Fibroblast of skin of abdomen (primary cell): ENCODE measurements at places on chromosomes 1 and 21.

DNA sequence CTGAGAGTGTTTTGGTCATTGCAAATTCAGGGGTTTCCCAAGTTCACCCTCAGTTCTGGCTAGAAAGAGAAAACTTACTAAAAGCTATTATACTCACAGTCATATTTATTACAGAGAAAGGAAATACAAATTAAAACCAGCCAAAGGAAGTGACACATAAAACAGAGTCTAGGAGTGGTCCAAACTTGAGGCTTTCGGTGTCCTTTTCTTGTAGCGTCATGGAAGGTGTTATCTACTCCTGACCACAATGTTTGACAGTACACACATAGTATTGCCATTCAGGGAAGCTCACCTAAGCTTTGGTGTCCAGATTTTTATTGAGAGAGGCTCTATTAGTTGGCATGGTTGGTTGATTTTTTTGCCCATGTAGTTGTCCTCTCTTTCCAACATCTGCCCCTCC lies 59.0 kb downstream of the SLC35A3 start:
- no peak for DNase-seq

GRCh38 chr1:117627546-117628130 lies 21.8 kb downstream of the TENT5C start:
- no peak for DNase-seq

- peak; percentile 68 for DNase-seq
Measured at GRCh38 chr1:23098463-23099170, 70.0 kb downstream of the LUZP1 start.

- no peak for DNase-seq
Measured at GRCh38 chr1:57986432-57986831, 560.1 kb downstream of the OMA1 start.

DNA sequence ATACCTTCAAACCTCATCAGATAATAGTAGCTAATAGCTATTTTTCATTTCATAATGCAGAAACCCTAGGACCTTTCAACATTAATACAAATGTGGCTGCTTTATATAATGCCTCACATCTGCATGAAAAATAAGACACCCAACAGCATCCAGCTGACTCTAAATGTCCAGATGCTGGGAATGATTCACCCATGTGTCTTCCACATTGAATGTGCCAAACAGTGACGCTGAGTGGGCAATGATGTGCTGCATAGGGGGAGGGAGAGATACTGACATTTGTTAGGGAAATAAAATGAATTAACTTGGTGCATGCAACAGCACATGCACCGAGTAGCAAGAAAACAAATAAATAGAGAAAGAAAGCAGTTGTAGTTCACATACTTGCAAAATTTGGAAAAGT lies 199.3 kb downstream of the DSCAM start:
- peak; percentile 47 for DNase-seq

DNA sequence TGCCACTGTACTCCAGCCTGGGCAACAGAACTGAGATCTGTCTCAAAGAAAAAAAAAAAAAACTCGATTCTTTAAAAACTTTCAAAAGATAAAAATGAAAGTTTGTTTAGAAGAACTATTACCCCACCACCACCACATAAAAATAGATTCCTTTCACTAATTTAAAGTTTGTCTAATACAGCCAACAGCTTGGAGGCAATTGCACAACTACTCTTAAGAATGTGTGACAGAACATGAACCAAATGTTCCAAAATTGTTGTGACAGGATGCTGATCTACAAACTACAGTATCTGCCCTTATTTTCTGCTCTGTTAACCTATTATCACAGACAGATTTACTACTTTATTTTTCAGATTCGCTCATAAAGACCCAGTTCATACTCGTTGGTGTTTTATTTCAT lies 5.5 kb upstream of the TGFBR3 start:
- peak; percentile 74 for DNase-seq

GRCh38 chr1:220809704-220810103 lies 23.0 kb downstream of the MTARC1 start:
- DNase-seq, result no peak
